ENCODE measurements at places on chromosomes 13 and 19.

GRCh38 chr19:47681388-47681787, 31.8 kb upstream of the EHD2 start:
- no peak for DNase-seq

DNA sequence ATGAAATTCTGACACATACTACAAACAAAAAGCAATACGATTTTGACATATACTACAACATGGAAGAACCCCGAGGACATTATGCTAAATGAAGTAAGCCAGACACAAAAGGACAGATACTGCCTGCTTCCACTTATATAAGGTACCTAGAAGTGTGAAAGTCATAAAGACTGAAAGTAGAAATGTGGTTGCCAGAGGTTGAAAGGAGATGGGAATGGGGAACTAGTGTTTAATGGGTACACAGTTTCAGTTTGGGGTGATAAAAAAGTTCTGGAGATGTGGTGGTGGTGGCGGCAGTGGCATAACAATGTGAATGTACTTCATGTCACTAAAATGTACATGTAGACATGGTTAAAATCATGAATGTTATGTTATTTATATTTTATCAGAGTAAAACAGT, 12.1 kb upstream of the NDFIP2 start:
- DNase-seq = no peak

- no peak for DNase-seq
Measured at GRCh38 chr13:99968521-99969452, 2.8 kb downstream of the ZIC5 start.

GRCh38 chr13:108575430-108575829, 54.0 kb upstream of the MYO16 start:
- DNase-seq = no peak

GRCh38 chr19:11079999-11080398, 9.3 kb upstream of the LDLR start:
- DNase-seq = no peak

DNA sequence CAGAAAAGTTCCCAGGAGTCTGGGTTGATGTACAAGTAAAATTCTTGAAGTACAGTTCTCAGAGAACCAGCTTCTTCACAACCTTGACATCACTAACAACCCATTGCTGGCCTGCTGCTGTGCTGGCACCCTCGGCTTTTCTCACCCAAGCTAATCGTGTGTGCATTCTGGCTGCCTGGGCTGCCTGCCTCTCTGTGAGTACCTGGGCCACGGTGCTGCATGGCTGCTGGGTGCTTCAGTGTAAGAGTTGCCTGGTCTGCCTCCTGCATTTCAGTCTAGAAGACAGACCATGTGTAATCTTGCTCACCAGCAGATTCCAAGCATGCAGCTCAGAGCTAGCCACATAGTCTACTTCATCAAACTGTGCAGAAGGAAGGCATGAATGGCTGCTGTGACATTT, 50.5 kb upstream of the MEDAG start:
- DNase-seq = no peak

DNA sequence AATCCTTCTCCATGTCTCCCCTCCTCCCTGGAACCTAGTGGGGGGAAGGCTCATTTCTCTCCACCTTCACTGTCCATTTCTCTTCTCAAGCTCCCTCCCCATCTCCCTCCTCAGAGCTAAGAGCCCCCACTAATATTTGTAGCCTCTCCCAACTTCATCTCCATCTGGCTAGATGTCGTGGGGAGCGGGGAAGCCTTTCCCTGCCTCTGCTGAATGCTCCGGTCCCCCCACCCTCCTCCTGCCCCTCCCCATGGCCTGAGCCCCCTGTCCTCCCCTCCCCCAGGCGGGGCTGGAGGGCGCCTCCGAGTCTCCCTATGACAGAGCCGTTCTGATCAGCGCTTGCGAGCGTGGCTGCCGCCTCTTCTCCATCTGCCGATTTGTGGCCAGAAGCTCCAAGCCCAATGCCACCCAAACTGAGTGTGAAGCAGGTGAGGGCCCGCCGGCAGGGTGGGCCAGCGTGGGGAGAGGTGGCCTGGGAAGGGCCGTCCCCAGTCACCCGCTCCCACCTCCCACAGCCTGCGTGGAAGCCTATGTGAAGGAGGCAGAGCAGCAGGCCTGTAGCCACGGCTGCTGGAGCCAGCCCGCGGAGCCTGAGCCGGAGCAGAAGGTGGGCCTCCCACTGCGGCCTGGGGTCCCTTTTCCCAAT, 1.0 kb downstream of the TMEM59L start:
- DNase-seq = no peak

GRCh38 chr13:80214050-80214449, 126.9 kb downstream of the SPRY2 start:
- no peak for DNase-seq

- no peak for DNase-seq
Measured at GRCh38 chr13:43374621-43375020, 351.2 kb downstream of the DNAJC15 start.

DNA sequence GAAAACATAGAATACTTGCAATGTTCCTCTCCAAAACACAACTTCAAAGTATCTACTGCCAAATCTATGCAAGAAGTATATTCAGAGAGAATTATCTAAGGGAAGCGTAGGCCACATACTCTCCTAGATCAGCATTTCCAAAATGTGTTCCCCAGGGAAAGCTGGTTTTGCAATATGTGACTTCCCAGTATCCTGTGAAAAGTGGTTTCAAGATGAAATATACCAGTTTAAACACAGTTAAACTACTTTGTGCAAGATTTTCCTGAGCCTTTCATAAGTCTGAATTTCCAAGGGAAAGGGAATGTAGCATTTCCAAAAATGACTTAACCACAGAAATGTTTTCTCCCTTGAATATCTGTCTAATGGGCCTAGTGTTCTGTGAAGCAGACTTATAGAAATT, 7.6 kb downstream of the STARD13 start:
- DNase-seq = no peak

All from RCC 7860 (cell line).